ENCODE measurements at places on chromosomes 7 and 10.

DNA sequence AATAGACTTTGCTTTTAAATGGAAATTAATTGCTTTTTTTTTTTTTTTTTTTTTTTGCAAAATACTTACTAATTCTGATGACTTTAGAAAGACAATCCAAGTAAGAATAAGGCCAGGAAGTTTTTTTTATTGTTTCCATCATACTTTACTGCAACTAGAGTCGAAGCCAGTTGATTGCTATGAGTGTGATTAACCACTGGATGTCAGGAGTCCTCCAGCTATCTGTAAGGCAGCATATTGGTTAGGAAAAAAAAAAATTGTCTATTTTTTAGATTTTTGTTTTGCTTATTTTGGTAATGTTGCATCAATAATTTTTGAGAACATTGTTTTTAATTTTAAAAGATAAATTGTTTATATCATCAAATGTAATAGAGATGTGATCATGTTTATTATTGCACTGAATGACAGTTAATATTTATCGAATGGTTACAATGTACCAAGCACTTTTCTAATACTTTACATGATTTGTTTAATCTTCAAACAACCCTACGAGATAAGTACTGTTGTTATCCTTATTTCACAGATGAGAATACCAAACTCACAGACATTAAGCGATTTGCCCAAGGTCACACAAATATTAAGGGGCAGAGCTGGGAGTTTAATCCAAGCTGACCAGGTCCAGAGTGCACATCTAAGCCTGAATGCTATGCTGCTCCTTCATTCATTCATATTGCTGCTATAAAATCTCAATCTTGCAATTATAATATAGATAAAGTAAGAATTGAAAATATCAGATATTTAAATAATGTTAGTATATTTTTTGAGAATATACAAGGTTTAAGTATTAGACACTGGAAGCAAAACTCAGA lies 19.9 kb upstream of the LMOD2 start:
- DNase-seq, result no peak

GRCh38 chr7:44912775-44913347 lies 27.5 kb upstream of the PURB start:
- no peak for DNase-seq

- DNase-seq, result no peak
Observed at GRCh38 chr10:43211030-43211429, 55.8 kb downstream of the RASGEF1A start.

GRCh38 chr10:77564731-77565589 lies 72.6 kb downstream of the KCNMA1 start:
- no peak for DNase-seq

GRCh38 chr10:33441561-33441960 lies 107.1 kb upstream of the NRP1 start:
- no peak for DNase-seq

DNA sequence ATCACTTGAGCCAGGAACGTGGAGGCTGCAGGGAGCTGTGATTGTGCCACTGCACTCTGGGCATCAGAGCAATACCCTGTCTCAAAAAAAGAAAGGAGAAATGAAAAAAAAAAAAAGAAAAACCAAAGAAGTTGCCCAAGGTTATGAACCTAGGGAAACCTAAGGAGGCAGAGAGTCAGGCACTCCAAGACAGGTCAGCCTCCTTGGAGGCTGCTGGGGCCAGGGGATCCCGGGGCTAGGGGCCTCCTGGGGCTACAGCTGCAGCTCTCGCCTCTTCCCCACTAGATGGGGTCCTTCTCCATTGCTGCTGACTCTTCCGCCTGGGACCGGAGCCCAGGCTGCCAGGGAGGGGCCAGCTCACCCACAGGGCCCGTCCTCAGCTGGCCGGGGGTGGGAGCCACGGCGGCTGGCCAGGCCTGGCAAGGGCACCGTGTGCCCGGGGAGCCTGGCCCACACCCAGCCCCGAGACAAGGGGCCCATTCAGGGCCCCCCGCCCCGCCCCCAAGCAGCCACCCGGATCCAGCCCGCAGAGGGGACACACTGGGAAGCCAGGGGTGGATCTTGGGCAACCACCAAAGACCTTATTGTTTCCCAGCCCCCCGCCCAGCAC lies 1.7 kb upstream of the SPACDR start:
- peak; percentile 30 for DNase-seq

DNA sequence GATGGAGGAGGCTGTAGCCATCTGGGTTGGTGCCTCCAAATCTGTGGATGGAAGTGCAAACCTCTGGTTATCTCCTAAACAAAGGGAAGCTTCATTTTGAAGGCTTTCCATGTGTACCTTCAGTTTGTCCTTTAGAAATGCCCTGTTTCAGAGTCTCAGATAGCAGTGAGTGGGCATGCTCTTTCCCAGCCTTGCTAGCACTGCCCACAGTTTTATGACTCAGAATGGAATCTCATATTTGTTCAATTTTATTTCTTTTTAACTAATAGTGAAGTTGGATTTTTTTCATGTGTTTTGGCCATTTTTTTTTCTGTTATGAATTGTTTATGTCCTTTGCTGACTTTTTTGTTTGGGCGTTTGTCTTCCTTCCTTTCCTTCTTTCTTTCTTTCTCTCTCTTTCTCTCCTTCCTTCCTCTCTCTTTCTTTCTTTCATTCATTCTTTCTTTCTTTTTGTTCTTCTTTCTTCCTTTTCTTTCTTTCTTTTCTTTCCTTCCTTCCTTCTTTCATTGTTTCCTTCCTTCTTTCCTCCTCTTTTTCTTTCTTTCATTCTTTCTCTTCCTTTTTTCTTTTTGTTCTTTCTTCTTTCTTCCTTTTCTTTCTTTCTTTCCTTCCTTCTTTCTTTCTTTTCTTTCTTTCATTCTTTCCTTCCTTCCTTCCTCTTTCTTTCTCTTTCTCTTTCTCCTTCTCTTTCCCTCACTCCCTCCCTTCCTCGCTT lies 25.6 kb downstream of the PRF1 start:
- no peak for DNase-seq

- no peak for DNase-seq
Observed at GRCh38 chr10:8830876-8831275, 776.4 kb downstream of the GATA3 start.

DNA sequence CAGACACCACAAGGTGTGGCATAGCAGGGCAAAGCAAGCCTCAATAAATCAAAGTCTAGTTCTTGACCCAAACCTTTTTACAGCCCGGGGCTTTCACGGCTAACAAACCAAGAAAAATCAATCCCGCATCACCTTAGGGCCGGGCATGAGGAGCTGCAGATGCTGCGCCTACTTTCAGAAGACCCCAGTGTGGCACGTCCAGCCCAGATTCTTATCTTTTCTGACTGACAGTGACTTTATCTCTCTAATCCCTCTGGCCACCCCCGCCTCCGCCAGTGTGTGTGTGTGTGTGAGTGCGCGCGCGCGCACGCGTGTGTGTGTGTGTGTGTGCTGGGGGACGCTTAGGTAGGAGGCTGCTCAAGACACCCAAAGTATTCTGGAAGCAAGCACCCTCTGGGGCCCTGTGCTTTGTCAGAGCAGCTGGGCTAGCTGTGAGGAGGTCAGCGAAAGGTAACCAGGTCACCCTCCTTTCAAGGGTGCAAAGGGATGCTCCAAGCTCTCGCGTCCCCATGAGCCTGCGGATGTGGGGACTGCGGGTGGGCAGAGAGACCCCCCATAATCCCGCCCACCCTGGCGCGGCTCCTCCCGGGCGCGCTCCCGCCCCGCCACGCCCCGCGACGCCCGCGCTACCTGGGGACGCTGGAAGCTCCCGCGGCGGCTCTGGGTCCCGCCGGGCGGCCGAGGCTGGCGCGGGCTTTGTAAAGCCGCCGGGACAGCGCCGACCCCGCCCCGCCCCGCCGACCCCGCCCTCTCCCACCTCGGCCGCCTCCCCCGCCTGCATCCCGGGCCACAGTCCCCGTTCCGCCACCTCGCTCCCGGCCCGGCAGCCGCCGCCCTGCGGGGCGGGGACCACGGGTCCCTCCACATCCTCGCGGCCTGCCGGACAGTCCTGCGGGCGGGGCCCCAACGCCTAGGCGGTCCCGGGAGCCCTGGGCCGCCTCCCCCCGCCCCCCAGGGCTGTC lies 57.1 kb upstream of the RHOBTB1 start:
- DNase-seq, result no peak

- no peak for DNase-seq
Observed at GRCh38 chr10:1416456-1417037, 320.8 kb downstream of the ADARB2 start.

DNA sequence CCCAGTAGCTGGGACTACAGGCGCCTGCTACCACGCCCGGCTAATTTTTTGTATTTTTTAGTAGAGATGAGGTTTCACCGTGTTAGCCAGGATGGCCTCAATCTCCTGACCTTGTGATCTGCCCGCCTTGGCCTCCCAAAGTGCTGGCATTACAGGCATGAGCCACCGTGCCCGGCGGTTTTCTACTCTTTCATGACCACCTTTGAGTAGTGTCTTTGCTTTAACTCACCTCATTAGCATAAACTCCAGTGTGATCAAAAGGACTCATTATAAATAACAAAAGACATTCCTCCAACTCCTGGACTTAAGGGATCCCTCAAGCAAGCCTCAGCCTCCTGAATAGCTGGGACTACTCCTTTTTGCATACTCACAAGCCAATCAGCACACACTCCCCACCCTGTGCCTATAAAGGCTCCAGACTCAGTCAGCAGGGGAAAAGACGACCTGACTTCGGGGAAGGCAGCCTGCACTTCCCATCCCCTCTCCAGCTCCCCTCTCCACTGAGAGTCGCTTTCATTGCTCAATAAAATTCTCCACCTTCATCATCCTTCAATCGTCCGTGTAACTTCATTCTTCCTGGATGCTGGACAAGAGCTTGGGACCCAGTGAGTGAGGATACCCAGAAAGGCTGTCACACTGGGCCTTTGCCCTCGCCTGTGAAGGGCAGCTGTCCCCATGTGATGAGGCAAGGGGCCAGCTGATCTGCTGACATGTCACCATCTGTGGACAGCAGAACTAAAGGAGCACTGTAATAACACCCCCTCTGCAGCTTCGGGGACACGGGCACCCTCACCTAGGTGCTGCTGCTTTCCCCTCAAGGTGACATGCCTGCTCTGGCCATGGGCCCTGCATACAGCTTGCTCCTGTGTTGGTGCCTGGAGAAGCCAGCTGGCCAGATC lies 35.0 kb upstream of the EIF4H start:
- DNase-seq, result no peak

- no peak for DNase-seq
Observed at GRCh38 chr10:49076319-49076718, 39.0 kb downstream of the VSTM4 start.

DNA sequence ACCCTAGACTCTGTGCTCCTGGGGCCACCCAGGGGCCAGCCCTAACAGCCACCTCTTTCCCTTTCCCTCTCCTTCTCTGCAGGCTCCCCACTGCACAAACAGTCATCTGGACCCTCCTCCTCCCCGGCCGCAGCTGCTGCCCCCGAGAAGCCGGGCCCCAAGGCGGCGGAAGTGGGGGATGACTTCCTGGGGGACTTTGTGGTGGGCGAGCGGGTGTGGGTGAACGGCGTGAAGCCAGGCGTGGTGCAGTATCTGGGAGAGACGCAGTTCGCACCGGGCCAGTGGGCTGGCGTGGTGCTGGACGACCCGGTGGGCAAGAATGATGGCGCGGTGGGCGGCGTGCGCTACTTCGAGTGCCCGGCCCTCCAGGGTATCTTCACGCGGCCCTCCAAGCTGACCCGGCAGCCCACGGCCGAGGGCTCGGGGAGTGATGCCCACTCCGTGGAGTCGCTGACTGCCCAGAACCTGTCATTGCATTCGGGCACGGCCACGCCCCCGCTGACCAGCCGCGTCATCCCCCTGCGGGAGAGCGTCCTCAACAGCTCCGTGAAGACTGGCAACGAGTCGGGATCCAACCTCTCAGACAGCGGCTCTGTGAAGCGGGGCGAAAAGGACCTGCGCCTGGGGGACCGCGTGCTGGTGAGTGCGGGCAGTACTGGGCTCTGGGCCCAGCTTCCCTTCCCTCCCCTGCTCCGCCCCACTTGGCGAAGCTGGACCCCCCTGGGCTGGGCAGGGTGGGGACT lies 49.3 kb downstream of the CLIP2 start:
- DNase-seq, result no peak

DNA sequence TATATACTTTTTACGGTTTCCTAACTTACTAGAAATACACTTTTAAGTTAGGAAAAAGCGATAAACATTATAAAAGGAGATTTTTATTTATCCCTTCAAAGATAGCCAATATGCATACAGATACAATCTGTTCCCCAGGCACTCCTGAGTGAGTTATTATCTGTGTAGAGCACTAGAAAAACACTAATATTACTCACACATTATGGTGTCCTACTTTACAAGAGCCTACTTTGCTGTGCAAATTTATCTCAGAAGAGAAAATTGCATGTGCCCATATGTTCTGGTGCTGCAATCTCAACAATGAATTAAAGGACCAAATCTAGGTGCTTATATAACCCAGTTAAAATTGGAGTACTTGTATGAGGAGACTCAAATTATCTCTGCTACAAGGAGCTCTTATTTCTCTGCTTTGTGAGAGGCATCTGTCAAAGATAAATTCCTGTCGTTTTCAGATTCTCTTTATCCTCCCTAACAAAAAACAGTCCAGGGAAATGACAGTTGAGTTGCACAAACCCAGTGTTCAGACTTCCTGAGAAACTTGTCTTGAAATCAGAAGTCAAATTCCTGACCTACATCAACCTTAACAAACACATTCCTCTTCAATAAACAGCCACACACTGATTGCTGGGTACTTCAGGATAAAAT lies 28.9 kb downstream of the CPA1 start:
- no peak for DNase-seq

DNA sequence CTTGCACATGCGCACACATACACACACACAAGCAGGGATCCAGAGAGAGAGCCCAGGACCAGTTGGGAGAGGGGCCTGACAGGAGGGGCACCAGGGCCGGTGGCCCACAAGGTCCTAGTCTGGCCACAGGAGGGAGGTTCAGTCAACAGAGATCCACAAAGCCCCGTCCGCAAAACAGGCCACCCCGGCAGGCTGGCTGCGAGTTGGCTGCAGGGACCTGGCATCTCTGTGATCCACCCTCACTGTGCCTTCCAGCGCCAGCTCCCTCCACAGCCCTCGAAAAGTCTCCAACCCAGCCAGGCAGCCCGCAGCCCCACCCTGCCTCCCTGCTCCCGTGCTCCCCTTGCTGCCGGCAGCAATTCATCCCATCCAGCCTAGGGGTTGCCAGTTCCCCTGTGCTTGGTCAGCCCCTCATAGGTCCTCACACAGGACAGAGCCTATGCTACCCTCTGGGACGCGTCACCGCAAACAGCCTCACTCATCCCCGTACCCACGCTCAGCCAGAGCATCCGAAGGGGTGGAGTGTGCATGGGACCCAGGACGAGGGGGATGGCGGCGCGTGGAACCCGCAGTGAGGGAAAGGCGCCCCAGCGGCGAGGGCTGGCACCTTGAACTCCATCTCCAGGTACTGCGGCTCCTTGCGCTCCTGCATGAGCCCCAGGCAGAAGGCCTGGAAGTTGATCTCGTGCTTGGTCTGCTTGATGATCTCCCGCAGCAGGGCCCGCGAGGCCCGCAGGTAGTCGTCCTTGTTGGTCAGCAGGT lies 7.5 kb downstream of the INTS1 start:
- no peak for DNase-seq

DNA sequence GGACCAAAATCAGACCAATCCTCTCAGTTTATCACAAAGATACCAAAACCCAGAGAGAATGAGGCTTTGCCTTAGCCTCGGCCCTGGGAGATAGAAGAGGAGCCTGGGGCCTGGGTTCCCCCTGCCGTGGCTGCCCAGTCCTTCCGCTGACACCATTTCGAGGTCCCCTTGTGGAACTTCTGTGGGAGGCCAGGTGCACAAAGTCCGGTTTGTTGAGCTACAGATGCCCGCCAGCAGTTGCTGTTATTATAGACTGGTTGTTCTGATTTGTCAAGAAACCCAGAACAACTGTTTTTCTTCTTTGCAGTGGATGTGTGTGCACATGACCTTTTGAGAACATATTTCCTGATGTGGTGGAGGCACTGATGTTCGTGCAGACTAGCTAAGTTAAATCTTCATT lies 47.6 kb downstream of the CUX1 start:
- no peak for DNase-seq

Measured in NCI-H2107 (cell line).